ENCODE measurements at places on chromosomes 1 and 21.

GRCh38 chr1:51516649-51517158 is 2.4 kb downstream of the EPS15 start:
- no peak for DNase-seq

DNA sequence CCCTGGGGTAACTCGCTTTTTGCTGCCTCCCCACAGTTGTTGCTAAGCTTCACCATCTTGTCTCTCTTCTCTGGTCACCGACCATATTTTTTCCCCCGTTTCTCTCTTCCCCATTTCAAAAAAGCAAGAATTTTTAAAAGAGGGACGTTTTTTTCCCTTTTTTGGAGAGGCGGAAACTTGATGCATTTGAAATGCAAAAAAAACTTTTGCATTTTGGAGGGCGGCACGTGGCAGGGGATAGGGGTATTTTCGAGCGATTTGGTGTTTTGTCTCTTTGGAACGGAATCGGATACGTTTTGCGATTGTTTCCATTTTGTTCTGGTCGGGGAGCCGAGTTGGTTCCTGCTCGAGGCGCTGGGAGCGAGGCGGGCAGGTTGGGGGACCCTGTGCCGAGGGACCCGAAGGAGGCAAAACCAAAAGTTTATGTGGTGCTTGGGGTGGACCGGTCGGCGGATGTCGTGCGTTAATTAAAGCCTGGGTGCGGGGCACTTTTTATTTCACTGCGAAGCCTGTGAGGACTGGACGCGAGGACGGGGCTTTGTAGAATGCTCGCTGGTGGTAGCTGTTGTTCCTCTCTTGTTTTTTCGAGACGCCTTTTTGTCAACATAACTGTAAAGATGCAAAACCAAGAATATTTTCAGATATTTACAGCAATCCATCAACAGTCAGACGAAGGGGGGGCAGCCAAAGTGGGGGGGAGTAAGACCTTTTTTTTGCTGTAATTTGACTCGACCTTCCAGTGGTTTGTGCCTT is 884 bp downstream of the H3-3A start:
- DNase-seq, result peak; percentile 35

GRCh38 chr1:105865546-105865945 is 1190.9 kb upstream of the PRMT6 start:
- no peak for DNase-seq

DNA sequence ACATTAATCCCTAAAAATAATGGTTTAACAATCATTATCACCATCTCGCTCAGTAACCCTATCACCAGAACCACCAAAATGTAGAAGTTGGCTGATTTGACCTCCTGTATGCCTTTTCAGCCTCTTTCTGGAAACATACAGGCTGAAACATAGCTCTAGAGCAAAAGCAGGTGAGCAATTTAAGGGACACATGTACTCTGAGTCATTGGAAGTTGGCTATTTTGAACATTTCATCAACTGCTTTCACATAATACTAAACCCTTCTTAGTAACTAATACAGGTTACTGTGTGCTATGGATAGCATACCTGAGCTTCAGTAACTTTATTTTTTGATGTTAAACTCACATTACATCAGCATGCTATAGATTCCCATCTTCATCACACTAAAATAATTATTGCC is 19.8 kb upstream of the DDAH1 start:
- no peak for DNase-seq

DNA sequence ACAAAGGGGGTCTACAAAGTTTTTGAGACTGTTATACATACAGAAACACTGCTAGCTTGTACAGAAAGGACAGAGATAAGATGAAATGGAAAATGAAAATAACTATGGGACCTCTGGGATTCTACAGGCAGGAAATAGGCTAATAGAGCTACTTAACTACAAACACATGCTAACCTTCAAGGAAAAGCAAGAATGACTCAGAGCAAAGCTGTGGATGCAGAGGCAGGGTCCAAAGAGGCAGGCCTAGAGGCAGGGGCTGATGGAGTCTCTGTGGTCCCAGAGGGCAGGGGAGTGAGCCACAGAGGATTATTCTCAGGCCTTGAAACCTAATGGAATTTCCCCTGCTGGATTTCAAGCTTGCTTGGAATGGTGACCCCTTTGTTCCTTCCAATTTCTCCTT is 18.7 kb upstream of the GOLT1A start:
- no peak for DNase-seq

Data from activated T-helper 1 cell treated with Interleukin-2 at 50 U/mL for 16 hours (primary cell).